Bone marrow (tissue), 2 donors: ENCODE measurements at places on chromosomes 1 and 21.

GRCh38 chr1:25631750-25632485 lies 15.3 kb downstream of the MAN1C1 start:
- DNase-seq, result no peak

GRCh38 chr1:155081472-155082300 lies 3.0 kb downstream of the EFNA3 start:
- no peak for DNase-seq

GRCh38 chr1:244231572-244232315 lies 180.7 kb downstream of the ZBTB18 start:
- no peak for DNase-seq

DNA sequence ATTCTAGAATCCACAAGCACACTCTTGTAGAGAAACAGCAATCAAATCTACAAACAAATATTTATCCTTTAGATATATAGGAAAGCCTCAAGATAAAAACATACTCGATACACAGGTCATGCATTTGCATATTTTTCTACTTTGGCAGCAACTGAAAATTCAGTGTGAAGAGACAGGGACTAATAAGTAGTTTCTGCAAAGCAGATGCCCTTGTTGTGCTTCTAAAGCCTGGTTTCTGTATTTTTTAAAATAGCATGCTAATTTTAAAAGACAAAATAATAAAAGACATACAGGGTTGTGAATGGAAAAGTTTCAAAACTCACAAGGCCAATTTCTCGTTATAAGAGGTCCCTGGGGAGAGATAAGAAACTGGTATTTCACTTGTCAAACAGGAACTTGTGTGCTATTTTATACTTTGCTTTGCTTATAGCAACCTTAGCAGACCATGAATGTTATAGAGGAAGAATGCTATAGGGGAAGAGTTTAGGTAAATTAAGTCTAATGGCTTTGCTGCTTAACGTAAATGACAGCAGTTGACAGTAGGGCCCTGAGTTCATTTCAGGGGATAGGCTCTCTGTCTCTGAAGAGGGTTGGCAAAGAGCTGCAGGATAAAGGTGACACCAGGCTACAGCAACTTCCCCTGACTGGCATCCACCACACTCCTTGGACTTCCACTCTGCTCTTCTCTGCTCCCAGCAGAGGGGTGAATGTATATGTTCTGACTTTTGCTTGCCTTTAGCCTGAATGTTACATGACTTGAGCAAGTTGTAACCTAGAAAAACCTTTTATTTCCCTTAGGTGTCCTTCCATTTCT lies 9.4 kb upstream of the RGS13 start:
- no peak for DNase-seq

DNA sequence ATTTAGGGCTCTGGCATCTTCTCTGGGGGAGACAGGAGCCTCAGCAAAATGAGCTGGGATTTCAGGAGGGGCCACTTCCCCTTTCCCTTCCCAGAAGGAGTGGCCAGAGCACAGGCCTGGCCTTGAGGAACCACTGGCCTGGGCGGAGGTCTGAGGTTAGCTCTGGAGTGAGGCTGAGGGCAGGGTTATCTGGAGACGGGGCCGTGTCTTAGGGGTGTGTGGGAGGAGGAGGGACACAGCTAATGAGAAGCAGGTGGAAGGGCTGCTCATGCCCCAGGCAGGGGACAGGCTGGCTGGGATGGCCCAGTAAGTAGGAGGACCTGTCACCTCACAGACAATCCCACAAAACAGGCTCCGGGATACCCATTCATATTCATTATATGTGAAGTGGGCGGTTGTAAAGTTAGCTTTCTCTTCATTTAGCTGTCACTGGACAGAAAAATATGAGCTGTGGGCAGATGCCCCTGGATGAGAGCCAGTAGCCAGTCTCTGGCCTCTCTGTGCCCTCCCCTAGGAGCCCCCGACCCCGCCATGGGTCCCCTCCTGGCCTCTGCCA lies 12.4 kb downstream of the ALX3 start:
- DNase-seq, result no peak

- no peak for DNase-seq
Observed at GRCh38 chr1:107434361-107434693, 293.5 kb downstream of the NTNG1 start.

- DNase-seq, result no peak
Observed at GRCh38 chr1:55159571-55159970, 55.6 kb downstream of the USP24 start.

GRCh38 chr1:207861442-207862177 lies 49.3 kb downstream of the CD34 start:
- no peak for DNase-seq

GRCh38 chr1:116488071-116488470 lies 82.8 kb downstream of the CD58 start:
- DNase-seq, result no peak

DNA sequence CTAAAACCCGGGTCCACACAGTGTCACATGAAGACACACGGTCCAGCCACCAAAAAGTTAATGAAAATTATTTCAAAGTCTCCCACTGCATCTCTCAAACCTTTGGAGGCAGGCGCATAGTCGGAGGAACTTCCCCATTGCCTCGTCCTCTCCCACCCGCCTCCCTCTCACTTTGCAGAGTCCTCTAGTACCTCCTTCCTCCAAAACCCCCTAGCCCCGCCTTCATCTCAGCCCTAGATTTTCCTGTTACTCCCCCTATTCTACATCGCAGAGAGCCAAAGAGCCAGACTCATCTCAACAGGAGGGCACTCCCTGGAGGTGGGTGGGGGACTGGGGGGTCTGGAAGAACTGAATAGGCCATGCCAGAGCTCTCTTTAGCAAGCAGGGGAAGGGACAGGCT lies 79.3 kb downstream of the DISP3 start:
- no peak for DNase-seq

DNA sequence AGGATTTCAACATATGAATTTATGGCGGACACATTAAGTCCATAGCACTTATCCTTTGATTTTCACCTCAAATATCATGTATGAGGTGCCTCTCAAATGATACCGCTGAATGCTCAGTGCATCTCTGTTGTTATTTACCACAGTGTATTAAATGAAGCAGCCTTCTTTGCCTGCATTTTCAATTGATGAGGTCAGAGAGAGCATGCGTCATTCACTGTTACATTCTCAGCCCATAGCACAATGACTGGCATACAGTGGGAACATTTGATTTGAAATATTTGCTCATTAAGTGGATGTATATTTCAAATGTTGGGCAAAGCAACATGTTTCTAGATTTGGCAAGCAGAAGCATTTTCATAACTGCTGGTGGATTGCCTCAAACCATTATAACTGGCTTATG lies 45.7 kb downstream of the LRRC7 start:
- no peak for DNase-seq

DNA sequence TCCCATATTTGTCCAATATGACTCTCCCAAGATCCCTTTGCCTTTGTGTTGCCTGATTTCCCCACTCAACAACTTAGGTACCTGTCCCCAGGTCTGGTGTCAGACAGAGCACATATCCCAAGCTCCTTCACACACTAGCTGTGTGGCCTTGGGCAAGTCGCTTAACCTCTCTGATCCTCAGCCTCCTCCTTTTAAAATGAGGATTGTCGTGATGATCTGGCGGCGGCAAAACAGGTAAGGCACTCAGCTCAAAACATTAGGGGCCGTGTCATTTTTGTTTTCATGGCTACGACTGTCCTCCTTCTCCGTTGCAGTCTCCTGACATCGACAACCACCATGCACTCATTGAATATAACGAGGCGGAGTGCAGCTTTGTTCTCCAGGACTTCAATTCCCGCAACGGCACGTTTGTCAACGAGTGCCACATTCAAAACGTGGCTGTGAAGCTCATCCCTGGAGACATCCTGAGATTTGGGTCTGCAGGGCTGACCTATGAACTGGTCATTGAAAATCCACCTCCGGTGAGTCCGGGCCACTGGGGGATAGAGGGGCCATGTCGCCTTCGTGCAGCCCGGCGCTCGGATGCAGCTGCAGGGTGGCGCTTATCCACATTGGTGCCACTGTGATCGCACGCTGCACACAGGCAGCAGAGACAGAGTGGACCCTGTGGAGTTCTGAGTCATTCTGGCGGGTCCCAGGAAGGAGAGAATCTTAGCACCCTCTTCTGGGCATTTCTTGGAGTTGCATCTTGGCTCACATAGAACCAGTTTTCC lies 25.2 kb downstream of the FHAD1 start:
- no peak for DNase-seq

DNA sequence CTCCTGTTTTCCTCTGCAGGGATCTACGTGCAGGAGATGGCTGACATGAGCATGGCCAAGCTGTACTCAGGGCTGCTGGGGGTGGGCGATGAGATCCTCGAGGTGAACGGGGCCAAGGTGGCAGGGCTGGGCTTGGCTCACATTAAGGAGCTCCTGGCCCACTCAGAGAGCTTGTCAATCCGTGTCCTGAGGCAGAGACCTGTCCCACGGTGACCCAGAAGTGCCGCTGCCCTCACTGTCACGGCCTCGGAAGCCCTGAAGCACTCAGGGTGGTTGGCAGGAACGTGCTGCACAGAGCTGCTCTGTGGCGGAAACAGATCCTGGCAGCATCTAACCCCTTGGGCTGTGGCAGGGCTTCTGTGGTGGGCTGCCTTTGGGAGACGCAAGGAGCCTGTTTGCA lies 37.6 kb downstream of the KIAA1614 start:
- DNase-seq, result no peak

- no peak for DNase-seq
Observed at GRCh38 chr1:52967666-52968065, 40.6 kb downstream of the SCP2 start.

DNA sequence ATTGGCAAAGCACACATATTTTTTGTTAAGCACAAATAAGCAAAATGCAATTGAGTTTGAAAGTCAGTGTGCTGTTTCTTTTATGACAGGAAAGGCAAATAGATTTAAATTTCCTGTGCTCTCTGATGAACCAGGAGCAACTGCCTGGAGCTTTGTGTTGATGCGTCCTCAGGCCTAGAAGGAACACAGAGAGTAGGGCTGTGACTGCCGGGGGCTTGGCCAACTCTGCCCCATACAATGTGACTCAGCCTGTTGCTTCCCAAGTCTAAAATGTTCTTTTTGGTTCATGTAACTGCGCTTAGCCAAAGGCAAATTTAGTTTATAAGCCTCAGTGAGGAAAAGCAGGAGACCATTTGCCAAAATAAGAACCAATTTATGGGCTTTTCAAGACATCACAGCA lies 37.5 kb downstream of the TOR1AIP2 start:
- no peak for DNase-seq

GRCh38 chr1:204507317-204508105 lies 8.7 kb upstream of the MDM4 start:
- no peak for DNase-seq

GRCh38 chr1:172398970-172399755 lies 21.3 kb upstream of the C1orf105 start:
- no peak for DNase-seq

- DNase-seq, result no peak
Observed at GRCh38 chr1:46903481-46903880, 37.8 kb downstream of the CYP4A11 start.

DNA sequence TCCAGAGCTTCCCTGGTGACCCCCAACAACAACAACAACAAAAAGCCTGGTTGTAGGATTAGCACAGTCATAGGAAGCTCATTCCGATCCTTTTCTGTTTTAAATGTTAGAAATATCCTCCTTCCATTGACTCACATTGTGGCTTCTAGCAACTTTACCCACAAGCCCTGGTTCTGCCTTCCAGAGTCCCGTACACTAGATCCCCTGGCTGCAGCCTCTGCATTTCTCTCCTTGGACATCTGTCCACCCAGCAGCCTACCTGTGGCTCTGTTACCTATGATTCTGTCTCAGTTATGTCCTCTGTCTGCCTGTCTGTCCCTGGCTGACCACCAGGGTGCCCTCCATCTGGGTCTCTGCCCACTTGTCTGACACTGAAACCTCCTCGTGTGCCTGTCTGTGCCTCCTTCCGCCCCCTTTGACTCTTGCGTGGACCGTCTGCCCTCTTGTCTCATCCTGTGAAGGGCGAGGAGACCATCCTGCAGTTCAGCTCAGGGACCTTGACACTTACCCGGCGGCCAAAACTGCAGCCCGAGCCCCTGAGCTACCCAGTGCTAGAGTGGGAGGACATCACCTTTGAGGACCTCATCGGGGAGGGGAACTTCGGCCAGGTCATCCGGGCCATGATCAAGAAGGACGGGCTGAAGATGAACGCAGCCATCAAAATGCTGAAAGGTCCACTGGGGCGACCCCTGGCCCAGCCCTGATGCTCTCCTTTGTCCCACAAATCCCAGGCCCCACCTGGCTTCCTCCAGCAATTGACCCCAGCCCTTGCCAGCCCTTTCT lies 16.1 kb downstream of the TIE1 start:
- DNase-seq, result no peak

- DNase-seq, result no peak
Observed at GRCh38 chr21:27769763-27770162, 802.9 kb upstream of the ADAMTS5 start.

- no peak for DNase-seq
Observed at GRCh38 chr1:91610789-91611188, 110.1 kb downstream of the CDC7 start.
